ENCODE measurements at places on chromosomes 7 and 10.

DNA sequence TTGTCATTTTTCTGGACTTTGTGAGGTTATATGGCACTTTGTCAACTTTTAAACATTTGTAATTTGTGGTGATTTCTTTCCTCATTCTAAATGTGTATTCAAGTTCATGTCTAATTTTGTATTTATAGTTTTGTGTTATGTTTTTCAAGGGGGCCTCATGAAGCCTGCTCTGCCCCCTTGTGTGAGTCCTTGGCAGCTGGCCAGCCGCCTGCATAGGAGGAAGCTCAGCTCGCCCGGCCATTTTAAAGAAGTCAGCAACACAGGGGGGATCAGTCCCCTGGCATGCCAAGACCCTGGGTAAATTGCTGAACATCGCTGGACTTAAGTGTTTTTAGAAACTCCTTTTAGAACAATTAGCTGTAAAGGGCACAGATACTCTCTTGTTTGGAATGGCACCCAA is 123.0 kb downstream of the ANLN start:
- no peak for DNase-seq

GRCh38 chr7:121390617-121391016 is 5.5 kb downstream of the FAM3C start:
- no peak for DNase-seq

- DNase-seq, result no peak
These were observed 30.4 kb upstream of the GPR26 start for GRCh38 chr10:123635745-123636144.

- DNase-seq, result no peak
These were observed 13.3 kb upstream of the ITGB8 start for GRCh38 chr7:20317413-20317812.

DNA sequence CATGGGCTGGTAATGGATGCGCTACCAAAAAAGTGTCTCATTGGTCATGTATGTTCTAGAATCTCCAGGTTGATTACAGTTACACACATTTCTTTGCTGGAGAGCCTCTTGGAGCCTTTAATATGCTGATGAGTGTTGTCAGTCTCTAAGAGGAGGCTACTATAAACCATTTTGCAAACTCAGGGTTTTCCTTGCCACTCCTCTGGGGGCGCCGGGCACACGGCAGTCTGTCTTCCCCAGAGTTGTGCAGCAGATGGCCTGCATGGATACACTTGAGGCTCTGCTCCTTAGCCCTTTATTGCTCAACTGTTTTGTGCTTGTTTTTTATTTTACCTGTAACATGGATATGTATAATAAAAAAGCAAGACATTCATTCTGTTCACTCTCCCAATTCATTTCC is 196.5 kb downstream of the ACTR3B start:
- no peak for DNase-seq

DNA sequence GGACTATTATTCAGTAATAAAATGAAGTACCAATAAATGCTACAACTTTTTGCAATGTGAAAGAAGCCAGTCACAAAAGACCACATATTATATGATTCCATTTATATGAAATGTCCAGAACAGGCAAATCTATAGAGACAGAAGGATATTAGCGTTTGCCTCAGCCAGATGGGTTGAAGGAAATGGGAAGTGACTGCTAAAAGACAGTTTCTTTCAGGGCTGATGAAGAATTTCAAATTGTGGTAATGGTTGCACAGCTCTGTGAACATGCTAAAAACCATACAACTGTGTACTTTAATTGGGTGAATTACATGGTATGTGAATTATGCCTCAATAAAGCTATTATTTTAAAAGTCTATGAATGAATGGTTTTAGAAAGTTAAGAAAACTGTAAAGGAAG is 23.9 kb upstream of the REEP3 start:
- DNase-seq, result peak; percentile 5

DNA sequence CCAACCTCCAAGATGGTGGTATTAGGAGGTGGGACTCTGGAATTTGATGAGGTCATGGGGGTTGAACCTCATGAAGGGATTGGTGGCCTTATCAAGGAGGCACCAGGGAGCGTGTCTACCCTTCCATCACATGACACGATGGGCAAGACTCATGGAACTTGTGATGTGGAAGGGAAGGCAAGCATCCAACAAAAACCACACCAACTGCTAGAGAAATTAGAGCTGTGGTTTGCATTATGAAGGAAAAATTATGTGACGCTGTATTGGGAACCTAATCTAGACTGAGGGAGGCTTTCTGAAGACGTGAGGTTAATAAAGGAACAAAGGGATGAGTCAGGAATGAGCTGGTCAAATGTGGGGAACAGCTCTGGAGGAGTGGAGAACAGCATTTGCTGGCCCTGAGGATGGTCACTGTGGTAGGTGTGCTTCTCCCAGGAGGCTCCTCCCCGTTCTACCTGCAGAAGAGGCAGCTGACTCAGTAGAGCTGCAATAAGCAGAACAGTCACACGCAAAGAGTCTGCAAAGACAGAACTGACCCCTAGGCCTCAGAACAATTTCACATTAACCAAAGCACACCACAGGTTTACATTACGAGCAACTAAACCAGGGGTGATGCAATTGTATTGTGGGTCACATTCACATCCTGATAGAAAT is 236.6 kb upstream of the GRB10 start:
- DNase-seq, result no peak

DNA sequence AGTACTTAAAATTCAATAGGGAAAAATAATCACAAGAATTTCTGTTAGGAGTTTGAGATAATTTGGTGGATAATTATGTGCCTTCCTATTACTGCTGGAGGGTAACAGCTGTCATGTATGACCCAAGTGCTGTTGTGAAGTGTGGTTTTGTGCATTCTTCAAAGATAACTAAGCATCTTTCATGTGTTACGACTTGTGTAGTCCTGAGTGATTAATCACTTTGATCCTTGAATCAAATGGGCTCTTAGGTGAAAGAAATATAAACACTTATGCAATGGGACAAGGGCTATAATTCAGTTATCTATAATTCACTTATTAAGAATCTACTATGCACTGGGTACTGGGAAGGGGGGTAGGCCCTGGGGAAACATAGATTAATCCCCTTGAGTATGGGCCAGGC is 89.0 kb downstream of the CH25H start:
- DNase-seq, result no peak

GRCh38 chr7:76300166-76300731 is 2.2 kb upstream of the HSPB1 start:
- DNase-seq, result no peak

GRCh38 chr10:74474022-74474713 is 323.1 kb downstream of the ADK start:
- DNase-seq, result no peak

- no peak for DNase-seq
These were observed 210.5 kb downstream of the CSTF2T start for GRCh38 chr10:51488766-51489408.

- DNase-seq, result no peak
These were observed 22.5 kb downstream of the LRRC27 start for GRCh38 chr10:132354356-132355094.

DNA sequence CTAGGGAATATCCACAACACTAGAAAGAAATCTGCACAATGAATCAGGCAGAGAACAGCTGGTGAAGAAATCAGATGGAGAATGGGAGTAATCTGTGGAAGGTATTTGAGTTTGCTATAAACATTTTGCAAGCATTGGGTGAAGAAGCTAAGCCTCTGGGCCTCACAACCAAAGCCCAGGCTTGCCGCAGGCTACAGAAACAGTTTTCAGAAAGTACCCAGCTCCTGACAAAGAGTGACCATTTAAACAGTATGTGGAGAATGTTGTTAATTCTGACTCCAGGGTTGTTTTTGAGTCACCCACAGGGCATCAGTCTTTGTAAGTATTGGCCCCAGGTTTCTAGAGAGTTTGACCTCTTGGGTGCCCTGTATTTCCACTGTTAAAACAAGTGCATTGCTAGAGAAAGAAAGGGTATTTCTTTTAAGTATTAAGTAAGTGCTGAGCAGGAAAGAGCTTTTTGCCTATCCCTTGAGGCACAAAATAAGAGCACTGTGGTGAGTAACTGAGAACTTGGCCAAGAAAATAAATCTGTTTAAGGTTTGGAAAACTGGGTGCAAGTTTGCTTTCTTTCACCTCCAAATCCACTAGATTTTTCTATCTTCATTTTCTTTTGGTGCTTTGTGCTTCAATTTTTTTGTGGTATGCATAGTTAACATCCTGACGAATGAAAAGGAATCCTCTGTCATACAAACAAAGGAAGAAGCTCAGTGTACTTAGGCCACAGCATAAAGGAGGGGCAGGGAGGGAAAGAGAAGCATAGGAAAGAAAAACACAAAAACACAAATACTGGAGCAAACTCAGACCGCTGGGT is 691.8 kb downstream of the SUGCT start:
- no peak for DNase-seq

DNA sequence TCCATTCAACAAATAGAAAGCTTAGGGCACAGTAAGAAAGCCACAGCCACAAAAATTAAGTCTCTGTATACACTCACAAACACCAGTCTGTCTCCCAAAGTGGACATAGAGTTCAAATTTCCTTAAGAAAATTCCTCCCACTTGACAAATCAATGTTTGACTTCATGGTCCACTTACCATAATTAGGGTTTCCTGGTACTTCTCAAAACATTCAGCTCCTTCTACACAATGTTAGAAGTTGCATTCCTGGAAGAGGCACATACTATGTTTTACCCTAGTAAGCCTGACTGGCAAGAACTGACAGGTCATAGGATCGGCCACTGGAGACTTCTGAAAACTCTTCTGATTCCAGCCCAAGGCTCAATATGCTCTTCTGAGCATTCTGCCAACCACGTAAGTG is 70.5 kb downstream of the CPXM2 start:
- no peak for DNase-seq

DNA sequence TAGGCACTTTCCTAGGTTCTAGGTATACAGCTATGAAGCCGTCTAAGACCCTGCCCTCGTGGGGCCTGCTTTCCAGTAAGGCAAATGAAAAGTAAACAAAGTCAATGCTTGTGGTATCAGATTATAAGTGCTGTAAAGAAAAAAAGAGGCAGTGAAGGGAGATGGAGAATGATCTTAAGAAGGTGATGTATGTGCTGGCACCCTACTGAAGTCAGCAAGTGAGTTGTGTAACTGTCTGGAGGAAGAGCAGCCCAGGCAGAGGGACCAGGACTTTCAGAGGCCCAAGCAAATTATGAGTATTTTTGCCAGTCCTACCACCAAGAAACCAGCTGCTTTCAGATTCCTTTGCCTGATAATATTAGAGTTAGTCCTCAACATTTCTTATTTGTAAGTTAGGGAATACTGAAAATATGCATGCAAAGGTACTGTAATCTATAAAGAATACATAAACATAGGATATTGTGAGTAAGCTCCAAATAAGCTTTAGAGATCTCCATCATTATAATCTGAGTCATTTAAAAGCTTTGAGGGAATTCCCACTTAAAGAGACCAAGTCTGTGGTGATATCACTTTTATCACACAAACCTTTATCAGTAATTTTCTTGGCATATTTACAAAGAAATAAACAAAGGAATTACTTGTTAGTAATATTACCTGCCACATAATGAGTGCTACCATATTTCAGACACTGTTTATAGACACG is 329.2 kb upstream of the LRGUK start:
- no peak for DNase-seq

GRCh38 chr7:99455874-99456273 is 10.1 kb downstream of the ATP5MF start:
- DNase-seq, result no peak

DNA sequence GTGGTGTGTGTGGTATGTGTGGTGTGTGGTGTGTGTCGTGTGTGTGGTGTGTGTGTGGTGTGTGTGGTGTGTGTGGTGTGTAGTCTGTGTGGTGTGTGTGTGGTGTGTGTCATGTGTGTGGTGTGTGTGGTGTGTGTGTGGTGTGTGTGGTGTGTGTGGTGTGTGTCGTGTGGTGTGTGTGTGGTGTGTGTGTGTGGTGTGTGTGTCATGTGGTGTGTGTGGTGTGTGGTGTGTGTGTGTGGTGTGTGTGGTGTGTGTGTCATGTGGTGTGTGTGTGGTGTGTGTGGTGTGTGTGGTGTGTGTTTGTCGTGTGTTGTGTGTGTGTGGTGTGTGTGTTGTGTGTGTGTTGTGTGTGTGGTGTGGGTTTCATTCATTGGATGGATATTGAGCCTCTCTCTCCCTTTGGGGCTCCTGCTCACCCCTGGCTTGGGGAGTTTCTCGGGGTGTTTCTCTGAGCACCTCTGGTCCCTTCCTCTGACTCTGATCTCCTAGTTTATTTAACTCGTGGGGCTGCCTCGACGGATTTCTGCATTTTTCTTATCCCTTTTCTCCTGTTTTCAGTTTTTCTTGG is 145.8 kb downstream of the DNAJB6 start:
- no peak for DNase-seq

DNA sequence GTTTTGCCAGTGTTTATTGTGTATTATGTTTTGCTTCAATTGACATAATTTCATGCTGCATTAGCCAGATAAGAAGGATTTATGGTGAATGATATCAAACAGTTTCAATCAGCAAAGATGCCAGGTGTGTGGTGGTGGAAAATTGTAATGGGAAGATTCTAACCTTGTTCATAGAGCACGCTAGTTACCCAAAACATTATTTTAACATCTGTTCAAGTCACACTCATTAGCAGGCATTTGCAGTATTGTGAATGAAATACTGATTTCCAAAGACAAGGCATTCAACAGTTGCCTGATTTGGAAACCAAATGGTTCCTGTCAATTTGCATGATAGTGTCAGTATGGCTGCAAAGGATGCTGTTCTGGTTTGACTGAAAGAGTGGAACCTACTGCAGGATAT is 129.7 kb downstream of the EPC1 start:
- DNase-seq, result no peak

DNA sequence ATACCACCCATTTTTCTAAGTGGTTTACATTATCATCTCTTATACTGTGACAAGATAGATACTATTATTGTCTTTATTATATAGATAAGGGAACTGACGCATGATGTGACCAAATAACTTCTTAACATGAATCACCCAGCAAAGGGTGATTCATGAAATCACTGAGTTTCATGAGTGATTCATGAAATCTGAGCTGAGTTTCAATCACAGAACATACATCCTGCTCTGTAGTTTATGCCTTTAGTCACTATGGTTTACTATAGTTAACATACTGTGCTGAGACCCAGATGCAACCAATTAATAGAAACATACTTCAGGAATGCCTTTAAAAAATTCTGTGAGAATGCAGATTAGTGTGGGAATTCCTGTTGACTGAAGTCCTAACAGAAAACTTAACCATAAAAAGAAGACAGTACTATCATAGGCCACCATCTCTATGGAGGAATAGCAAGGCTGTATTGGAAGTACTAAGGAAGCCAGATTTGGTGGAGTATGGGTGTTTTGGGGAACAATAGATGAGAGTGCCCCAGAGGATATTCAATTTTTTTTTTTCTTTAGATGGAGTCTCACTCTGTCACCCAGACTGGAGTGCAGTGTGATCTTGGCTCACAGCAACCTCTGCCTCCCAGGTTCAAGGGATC is 43.1 kb upstream of the SEMA3A start:
- DNase-seq, result peak; percentile 85

GRCh38 chr10:110912374-110912773 is 6.6 kb downstream of the BBIP1 start:
- DNase-seq, result no peak

Data from CD14-positive monocyte (primary cell).